ENCODE measurements at places on chromosomes 13 and 19.

- DNase-seq: no peak
Observed at GRCh38 chr13:23870356-23871140, 18.7 kb downstream of the MIPEP start.

DNA sequence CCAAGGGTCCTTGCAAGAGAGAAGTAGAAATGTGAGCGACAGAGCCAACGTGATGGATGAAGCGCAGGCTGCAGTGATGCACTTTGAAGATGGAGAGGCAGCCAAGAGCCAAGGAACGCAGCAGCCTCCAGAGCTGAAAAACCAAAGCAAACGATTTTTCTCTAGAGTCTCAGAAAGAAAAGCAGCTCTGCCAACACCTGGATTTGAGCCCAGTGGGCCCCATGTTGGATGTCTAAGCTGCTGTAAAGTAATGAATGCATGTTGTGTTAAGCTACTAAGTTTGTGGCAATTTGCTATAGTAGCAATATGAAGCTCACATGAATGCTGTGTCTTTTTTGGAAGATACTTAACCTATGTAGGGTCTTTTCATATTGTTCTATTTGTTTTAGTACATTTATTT, 894.3 kb downstream of the EFNB2 start:
- DNase-seq: no peak

DNA sequence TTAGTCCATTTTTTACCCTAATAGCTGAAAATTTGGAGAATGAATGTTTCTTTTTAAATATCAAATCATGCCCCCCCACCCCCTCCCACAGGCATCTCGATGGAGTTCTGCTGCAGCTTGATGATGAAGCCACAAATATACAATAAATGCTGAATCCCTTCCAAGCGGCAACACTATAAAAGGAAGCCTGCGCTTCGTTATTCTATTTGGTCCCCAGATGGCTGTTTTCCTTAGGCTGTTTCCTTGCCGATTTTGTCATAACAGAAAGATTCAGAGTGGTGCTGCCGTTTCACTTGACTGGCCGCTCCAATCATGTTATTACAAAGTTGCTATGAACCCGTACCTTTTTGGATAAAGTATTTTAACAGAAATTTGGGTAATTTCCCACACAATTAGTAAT, 79.5 kb downstream of the MYO16 start:
- DNase-seq: no peak

DNA sequence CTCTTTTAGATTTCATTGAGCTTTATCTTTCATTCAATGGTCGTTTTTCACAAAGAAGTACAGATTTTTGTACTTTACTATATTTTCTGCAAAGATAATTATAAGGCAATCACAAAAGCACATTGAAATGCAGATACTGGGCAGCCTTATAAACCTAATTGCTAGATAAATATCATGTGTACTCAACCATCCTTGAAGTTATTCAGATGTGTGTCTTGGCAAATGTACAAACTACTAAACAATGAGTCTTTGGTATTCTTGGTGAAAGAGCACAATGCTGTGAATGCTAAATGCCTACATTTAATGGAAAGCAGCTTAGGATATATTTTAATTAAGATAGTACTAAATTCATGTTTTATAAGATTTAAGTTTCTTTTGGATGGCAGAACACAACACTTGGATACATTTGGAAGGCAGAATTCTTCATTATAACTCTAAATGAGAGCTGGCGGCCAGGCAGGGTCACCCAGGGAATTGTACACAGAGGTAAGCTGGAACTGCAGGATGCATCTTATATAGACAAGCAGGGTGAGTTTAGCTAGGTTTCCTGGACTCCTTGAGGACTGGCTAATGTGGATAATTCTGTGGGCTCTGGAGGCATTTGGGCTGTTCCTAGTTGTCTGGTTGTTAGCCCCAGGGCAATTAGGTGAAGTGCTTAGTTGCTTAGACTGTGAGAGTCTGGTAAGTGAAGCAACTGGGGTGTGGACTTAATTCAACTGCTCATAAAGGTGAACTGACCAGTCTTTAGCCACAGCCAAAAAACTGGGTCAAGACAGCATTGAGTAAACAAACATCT, 286.6 kb downstream of the PCDH20 start:
- DNase-seq: no peak

- no peak for DNase-seq
Observed at GRCh38 chr13:83048419-83048818, 833.9 kb downstream of the SLITRK1 start.

- no peak for DNase-seq
Observed at GRCh38 chr13:94419925-94420305, 59.6 kb downstream of the DCT start.

DNA sequence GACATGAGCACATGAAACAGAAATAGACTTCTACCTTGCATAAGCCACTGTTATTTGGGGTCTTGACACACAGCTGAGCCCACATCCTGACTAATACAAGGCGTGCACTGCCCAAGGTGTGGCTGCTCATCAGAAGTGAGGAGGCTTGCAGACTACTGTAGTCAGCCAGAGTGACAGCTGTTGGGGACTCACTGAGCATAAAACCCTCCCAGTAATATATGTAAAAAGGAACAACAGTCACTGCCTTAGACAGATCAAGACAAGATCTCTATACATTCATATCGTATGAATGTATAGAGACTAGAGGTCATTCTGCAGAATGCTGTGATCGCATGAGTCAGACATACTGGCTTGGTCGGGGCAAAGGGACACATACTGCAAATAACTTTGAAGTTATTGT, 4.1 kb upstream of the C1QTNF9B start:
- DNase-seq: no peak

All from CD4-positive, alpha-beta T cell (primary cell).